ENCODE measurements at places on chromosomes 12 and 14. TPM values are rescaled to one million over a fixed set of nuclear protein-coding genes. Genes with fewer than 3 reads are reported as not detected.

DNA sequence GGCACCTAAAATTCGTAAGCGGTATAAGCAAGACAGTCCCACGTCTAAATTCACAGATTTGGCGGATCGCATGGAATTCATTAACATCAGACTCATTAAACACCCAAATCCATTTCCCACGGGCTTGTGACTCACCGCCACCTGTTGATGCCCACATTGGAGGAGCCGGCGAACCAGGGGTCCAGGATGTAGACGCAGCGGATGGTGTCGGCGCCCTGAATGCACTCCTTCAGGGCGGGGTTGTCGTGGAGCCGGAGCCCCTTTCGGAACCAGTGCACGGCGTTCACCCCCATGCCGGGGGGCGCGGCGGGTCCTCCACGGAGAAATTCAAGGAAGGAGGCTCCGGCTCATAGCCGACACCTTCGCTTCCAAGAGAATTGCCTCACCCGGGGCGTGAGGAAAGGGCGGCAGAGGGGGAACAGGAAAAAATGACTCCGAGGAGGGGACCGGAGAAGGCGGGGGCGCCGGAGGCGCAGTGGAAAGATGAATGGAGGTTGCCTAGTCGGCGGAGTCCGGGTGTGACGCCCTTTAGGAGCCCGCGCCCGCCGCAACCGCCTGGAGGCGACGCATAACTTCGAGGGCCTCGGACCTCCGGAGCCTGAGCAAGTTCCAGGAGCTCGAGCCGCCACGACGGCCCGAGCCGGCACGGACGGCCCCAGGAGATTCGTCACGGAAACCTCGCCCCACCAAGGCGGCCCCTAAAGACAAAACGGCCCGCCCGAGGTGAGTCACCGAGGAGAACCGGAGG is 506 bp downstream of the CRY1 start:
- peak overlapping the region; percentile 83 for H3K4me3 ChIP-seq
- H3K4me1 ChIP-seq = peaks cover 20% of the 10 kb centered on the region
- DNase-seq = peak; percentile 82
- H3K36me3 ChIP-seq = no peaks in the 10 kb centered on the region
- no peaks in the 10 kb centered on the region for H3K27me3 ChIP-seq

- no peak overlapping the region for H3K4me3 ChIP-seq
- DNase-seq = no peak
- H3K36me3 ChIP-seq = no peaks in the 10 kb centered on the region
- H3K27ac ChIP-seq = no peak overlapping the region
Measured at GRCh38 chr12:98002887-98003493, 512.4 kb upstream of the TMPO start.

DNA sequence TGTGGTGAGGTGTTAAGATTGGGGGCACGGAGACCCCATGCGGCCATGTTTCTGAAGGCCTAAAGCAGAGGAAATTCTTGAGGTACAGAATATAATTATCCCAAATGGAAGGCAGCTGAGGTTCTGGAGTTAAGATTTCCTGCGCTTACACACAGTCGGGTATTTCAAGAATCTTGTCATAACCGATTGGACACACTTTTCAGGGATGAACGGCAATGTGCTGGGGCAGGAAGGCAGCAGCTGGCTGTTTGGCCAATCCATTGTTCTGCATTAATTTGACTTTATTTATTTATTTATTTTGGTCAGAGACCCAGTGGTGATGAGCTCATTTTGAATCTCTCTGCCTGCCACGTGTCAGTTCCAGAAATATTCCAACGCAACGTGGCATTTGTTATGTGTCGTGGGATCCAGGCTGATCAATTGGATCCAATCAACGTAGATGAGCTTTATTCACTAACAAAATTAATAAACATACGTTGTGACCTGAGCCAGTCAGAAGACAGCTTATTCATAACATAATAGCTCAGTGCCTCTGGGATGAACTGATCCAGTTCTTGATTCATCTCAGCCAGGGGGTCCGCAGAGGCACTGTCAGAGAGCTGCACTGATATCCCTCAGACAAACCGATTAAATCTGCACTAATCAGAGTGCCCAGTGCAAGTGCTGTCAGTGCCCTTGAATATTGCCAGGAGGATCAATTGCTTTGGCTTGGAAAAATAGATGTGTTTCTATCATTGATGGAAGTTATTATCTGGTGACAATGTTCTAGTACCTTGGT is 181.0 kb downstream of the KTN1 start:
- H3K4me3 ChIP-seq = no peak overlapping the region
- H3K27me3 ChIP-seq = no peaks in the 10 kb centered on the region
- no peaks in the 10 kb centered on the region for H3K4me1 ChIP-seq
- no peak overlapping the region for H3K27ac ChIP-seq
- no peak for DNase-seq
- H3K36me3 ChIP-seq = no peaks in the 10 kb centered on the region

GRCh38 chr14:77106666-77107065 is 8.6 kb downstream of the CIPC start:
- H3K27ac ChIP-seq = no peak overlapping the region
- no peaks in the 10 kb centered on the region for H3K27me3 ChIP-seq
- H3K4me3 ChIP-seq = no peak overlapping the region
- H3K36me3 ChIP-seq = peaks cover 44% of the 10 kb centered on the region
- no peak for DNase-seq

DNA sequence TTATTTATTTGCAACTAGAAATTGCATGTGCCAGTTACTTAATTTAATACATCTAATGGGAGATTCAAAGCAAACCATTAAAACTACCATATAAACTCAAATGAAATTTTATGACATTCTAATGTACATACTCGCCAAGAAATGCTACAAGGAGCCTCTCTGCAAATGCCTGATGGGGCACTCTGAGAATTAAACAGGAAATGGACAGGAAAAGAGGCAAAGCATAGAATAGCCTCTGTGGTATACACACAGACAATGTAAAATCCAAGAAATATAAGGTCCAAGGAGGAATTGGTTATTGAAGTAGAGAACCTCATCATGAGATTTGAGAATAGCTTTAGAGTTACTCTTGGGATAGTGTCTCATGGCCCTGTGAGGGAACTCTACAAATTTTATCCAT is 41.2 kb downstream of the RAB21 start:
- H3K4me1 ChIP-seq = no peaks in the 10 kb centered on the region
- no peaks in the 10 kb centered on the region for H3K27me3 ChIP-seq
- H3K36me3 ChIP-seq = no peaks in the 10 kb centered on the region
- H3K27ac ChIP-seq = no peak overlapping the region

The NINJ2 gene
- 23.4 TPM for total RNA-seq

Data from upper lobe of right lung (tissue), 1 donor.